ENCODE measurements at places on chromosomes 1 and 21.

GRCh38 chr1:56972976-56973375 lies 7.2 kb upstream of the C8B start:
- DNase-seq: no peak

DNA sequence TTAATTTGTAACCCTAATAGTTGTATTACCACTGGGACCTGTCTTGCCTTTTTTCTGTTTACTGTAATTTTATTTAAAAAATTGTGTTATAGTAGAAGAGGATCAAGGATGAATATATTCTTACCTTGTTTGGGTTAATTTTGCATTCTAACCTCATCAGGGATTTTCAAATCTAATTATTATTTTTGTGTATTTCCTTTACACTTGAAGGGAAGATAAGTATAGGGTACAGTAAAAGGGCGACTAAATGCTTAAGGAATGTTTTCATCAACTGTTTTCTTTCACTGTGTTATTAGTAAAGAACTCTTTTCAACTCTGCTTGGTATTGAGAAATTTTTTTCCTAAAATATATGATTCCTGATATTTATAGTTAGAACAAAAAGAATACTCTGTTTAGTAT lies 33.3 kb downstream of the OSBPL9 start:
- DNase-seq: no peak

DNA sequence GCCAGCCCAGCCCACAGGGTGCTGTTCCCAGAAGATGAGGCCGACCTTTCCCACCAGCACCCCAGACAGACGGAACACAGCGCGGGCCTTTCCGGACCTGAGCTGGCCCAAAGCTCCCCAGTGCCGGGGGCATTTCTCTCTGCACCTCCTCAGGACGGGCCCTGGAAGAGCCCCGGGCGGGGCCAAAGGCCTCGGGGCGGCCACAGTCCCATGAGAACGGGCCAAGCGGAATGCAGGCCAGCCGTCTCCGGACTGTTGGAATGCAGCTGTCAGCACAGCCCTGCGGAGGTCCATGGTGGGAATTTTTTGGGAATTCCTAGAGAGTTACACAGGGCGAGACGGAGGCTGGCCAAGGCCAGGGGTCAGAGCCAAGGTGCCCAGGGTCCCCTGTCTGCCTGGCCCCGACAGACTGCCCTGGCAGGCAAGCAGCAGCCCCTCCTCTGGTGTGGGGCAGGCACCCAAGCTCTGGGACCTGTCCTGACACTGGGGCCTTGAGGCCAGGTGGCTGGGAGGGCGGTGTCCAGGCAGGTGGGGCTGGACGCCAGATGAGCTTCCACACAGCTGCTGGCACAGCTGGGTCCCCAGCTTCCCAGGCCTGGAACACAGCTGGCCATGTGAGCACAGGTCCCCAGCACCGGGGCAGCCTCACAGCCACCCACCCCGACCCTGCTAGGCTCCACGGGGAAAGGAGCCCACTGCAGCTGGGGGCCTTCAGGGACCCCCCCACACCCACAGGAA lies 63.0 kb downstream of the MEGF6 start:
- DNase-seq: no peak

- no peak for DNase-seq
Measured at GRCh38 chr1:243253211-243253925, 1.7 kb downstream of the CEP170 start.

- no peak for DNase-seq
Measured at GRCh38 chr1:214440219-214440965, 111.0 kb downstream of the PTPN14 start.

DNA sequence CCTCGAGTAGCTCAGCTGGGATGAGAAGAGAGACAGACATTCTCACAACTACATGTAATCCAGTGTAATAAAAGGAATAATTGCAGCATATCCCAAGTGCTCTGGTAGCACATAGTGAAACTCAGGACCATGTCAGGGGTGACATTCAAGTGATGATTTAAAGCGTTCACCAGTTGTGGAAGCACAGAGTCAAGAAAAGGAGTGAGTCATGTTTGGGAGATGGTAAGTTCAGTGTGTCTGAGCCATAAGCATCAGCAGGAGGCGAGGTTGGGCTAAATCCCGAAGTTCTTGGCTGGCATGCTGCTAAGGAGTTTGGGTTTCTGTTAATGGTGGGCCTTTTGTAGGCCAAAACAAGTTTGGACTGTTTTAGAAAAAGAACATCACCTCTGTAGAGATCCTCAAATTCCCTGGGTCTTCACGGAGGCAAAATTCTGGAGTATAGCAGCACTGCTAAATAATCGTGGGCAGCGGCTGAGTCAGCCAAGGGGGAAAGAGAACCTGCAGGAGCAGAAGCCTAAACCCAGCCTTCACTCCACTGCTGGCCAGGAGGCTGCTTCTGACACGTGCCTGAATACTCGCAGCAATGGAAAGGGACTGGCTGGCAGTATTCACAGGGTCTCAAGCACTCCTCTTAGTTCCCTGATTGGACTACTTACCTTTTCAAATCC lies 7.2 kb upstream of the NHLH1 start:
- no peak for DNase-seq

DNA sequence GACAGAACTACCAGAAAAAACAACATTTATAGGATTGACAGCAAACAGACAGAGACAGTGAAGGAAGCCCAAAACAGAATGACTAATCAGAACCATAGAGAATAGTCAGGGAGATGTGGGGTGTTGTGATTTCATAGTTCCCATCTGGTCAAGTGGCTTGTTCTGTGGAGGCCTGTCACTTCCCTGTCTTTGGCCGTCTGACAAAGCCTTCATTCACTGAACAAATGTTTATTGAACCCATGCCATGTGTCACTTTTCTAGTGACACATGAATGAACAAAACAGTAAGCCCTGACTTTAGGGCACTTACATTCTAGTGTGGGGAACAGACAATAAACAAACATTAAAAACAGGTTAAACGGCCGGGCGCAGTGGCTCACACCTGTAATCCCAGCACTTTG lies 3.2 kb upstream of the SRRM1 start:
- no peak for DNase-seq

DNA sequence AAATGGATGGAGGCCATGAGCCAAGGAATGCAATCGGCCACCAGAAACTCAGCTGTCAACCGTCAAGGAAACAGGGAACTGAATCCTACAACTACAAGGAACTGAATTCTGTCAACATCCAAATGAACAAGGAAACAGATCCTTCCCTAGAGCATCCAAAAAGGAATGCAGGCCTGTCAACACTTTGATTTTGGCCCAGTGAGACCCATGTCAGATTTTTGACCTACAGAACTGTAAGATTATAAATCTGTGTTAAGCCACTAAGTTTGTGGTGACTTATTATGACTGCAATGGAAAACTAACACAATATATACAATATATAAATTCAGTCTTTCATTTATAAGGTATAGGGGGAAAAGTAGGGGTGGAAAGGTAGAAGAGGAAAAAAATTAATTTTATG lies 55.3 kb downstream of the SHCBP1L start:
- no peak for DNase-seq

DNA sequence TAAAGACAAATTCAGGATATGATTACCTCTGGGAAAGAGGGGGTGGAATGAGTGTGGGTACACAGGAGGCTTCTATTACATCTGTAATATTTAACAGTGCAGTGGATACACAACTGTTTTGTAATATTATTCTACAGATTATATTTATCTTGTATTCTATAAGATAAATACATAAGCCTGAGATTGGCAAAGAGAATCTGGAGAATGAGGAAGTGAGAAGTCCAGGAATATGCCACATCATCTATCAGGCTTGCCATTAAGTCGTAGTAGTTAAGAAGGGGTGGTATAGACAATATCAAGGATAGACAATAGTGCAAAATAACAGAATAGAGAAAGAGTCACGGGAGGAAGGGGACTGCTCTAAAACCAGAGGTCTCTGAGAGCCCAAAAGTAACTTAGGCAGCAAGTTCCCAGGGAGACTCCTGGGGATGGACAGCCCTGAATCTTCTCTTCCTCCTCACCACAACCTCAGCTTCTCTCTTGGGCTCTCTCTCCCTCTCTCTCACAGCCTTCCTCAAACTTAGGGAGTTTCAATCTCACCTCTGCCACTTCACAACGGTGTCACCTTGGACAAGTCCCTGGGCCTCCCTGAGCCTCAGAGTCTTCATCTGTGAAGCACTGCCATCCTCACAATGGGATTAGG lies 14.0 kb upstream of the PTAFR start:
- DNase-seq: no peak

DNA sequence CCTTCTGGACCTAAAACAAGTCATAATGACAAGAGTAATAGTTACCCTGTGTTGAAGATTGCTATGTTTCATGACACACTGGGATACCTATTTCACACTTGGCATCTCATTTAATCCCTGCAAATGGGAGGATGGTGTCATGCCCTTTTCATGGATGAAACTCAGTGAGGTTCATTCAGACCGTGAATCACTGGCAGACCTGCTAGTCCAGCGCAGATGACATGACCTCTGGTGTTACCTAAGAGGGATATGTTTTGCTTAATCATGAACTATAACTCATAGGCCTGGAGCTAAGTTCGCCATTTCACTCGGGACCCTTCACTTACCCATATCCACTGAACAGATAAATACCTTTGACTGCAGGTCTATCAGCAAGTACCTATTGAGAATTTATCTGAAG lies 286.6 kb upstream of the FMN2 start:
- no peak for DNase-seq

- DNase-seq: no peak
Measured at GRCh38 chr1:56123826-56124225, 455.5 kb downstream of the PLPP3 start.

GRCh38 chr21:38825921-38826320 lies 20.2 kb downstream of the ETS2 start:
- no peak for DNase-seq

- DNase-seq: no peak
Measured at GRCh38 chr1:186420923-186421322, 40.0 kb downstream of the PDC start.

DNA sequence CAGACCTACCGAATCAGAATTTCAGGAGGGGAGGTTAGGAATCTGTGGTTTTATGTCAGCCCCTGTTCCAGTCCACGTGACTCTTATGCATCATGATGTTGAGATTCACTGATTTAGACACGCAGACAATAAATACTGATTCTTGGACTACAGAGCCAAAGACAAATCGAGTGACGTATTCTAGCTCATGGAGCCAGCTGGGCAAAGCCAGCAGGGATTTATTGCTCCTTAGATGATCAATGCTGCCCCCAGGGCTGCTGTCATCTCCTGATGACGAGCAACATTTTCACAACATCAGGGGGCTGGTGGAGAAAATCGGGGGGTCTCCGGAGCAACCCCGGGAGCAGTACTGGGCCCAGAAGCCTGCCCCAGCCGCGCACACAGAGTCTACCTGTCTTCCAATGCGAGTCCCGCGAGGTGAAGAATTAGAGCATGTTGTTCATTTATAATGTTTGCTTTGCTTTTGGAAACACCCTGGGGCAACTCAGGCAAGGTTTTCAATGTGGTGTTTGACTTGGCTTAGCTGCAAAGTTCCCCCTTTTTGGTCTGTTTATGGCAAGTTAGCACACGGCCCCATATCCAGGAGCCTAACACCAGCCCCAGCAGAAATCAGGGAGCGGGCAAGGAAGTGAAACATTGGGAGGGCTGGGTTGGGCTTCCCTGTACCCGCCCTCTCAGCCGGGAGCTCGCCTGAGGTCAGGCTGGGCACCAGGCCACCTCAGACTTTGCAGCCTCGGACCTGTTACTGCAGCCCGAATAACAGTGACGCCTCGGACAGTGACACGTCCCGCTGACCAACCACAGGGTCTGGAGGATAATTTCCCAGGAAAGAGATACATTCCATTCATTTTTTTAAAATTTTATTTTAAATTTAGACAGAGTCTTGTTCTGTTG lies 19.9 kb upstream of the CLDN14 start:
- DNase-seq: peak; percentile 66

DNA sequence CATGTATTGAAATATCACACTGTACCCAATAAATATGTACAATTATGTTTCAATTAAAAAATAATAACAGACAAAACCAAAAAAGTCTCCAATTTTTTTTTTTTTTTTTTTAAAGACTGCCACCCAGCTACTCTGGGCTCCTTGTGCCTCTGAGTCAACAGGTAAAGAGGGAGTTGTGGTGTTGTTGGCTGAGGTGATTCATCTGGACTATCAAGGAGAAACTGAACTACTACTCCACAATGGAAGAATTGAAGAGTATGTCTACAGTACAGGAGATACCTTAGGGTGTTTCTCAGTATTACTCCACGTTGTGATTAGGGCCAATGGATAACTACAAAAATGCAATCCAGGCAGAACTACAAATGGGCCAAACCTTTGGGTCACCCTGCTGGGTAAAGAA lies 67.9 kb downstream of the SCMH1 start:
- DNase-seq: no peak

GRCh38 chr1:215056584-215056983 lies 26.0 kb upstream of the KCNK2 start:
- no peak for DNase-seq

- peak; percentile 94 for DNase-seq
Measured at GRCh38 chr1:114670083-114671010, 498 bp upstream of the DENND2C start.

DNA sequence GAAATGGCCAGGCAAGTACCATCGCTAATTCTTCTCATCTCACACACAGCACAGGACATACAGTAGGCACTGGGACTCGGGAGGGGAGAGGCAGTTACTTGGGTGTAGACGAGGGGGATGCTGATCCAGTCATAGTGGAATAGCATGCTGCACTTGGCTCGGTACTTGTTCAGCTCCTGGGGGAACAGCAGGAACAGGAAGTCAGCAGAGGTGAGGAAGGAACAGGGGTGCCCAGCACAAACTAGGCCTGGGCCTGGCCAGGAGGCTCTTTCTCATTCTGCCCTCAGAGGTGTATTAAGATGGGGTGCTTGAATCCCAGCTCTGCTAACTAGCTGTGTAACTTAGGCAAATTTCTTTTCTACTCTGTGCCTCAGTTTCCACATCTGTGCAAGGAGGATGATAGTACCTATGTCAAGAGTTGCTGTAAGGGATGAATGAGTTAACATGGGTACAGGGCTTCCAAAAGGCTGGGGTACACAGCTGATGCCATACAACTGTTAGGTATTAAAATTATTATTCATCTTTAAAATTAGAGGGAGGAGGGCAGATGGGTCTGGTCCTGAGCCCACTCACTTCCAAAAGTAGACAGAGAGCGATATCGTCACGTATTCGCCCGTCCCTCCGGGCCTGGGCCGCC lies 2.4 kb downstream of the BEST4 start:
- no peak for DNase-seq

DNA sequence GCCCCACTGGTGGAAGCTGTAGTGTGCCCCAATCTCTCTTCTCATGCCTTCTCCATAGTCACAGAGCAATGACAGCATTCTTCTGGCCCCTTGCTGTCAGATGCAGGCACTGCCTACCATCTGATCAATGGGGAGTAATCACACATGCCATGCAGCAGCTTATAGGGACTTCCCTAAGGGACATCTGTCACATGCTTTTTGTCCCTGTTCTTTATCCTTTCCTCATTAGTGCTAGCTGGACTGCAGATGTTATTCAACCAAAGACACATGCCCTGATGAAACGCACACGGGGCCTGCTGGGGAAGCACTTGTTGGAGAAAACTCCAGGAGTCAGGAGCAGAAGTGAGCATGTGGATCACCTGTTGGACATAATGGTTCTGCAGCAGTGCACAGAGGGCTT lies 108.7 kb downstream of the KCNJ15 start:
- no peak for DNase-seq
